ENCODE measurements at places on chromosomes 1 and 21. TPM values are rescaled to one million over a fixed set of nuclear protein-coding genes. Genes with fewer than 3 reads are reported as not detected.
A peak's percentile ranks its signal among the peaks of the same experiment; 100 is the strongest.

Gene LCK
- total RNA-seq, result 1.8 TPM

Gene RGS7
- total RNA-seq, result 1.1 TPM

Gene PLA2G2D
- not detected for total RNA-seq

- H3K27ac ChIP-seq, result no peak overlapping the region
- peaks cover 2% of the 10 kb centered on the region for H3K4me1 ChIP-seq
- no peaks in the 10 kb centered on the region for H3K36me3 ChIP-seq
- H3K27me3 ChIP-seq, result no peaks in the 10 kb centered on the region
- peak; percentile 33 for DNase-seq
- H3K4me3 ChIP-seq, result no peak overlapping the region
Observed at GRCh38 chr1:53583868-53584776, 124.9 kb downstream of the DMRTB1 start.

DNA sequence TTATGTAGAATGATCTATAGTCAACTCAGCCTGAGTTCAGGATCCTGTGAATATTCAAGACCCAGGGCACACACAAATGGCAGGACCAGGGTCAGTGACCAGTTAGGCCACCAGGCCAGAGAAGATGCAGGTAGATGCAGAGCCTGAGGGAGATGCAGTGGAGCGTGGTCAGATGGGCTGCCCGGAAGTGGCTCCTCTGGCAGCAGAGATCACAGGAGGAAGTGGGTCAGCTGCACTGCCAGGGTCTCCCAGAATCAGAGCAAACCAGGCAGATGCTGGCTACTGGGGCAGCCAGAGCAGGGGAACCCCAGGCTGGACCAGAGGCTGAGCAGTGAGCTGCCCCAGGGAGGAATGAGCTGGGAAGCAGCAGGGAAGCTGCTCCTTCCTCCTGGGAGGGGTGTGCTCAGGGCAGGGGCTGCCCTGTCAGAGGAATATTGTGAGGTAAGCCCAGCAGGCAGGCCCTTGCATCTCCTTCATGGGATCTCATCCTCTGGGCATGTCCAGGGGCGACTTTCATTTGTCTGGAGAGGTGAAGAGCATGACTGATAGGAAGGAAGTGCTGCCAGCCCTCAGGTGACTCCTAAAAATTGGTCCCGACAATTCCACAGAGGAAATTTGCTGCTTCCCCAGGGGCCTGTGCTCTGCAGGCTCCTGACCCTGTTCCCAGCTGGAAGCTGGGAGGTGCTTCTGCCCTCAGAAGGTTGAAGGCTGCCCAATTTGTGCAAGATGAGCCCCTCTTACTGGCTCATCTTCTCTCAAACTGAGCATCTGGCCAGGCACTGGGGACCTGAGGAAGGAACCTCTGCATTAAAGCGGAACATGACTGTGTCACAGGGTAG lies 49.3 kb downstream of the STUM start:
- H3K4me3 ChIP-seq, result no peak overlapping the region
- H3K36me3 ChIP-seq, result no peaks in the 10 kb centered on the region
- no peaks in the 10 kb centered on the region for H3K27me3 ChIP-seq
- DNase-seq, result no peak
